ENCODE measurements at places on chromosomes 16 and 17.

- DNase-seq, result no peak
These were observed 109.2 kb downstream of the C16orf95 start for GRCh38 chr16:87207965-87208364.

- no peak for DNase-seq
These were observed 192.6 kb downstream of the MYO1D start for GRCh38 chr17:32684087-32684958.

DNA sequence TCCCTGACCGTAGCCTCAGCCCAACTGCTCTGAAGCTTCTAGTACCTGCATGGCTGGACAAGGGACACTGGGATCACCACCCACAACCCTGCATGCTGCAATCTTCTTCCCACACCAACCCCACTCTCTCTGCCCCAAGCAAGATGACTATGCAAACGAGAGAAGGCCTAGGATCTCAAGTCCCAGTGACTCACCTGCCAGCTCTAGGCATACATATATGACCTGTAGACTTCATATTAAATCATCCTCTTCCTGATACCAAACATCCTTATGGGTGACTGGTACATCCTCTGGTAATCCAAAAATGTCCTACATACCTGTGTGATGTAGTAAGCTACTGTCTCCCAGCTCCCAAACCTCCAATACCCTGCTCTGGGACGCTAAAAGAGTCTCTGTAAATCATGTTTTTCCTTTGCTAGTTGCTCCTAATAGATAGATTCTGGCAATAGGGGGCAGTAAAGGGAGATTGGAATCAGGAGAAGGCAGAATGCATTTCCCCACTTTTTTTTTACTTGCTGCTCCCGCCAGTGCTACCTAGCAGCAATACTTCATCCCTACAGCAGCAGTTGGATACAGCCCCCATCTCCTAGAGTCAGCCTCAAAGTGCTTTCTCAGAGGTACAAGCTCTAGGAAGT is 43.4 kb upstream of the SOX9 start:
- no peak for DNase-seq

DNA sequence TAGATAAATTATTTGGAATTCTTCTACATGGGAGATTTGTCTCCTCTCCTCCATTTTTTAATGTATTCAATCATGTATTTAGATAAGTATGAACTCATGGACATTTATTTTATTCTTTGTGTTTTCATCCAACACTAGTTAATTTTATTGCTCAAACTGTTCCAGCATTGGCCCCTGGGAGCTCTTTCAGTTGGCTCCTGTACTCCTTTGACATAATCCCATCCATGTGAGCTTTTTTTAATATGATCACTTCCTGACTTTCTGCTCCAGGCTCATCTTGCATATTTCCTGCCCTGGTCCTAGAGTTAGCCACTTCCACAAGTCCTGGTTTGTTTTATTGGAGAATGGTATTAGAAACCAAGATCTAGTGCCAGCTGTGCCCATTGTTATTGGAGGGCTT is 419.0 kb upstream of the CDH11 start:
- no peak for DNase-seq

DNA sequence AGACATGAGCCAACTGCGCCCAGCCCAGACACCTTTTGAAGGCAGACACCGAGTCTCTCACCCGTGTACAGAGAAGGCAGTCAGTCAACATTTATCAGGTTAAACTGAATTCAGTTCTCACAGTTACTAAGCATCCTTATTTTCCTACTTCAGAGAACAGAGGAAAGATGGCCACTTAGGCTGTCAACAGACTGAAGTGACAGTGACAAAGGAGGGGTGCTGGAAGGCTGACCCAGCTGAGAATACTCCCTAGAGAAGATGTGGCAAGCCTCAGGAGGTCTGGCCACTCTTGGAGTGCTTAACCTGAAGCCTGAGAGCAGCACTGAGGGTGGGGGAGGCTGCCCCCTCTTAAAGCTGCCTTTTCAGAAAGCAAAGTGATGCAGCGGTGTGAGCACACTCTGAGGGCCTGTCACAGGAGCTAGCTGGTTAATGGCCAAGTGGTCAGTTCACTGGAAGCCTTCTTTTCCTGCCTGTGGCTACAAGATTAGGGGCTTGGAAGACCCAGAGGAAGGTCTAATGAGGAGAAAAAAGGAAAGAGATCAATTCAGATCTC is 51.0 kb upstream of the SREBF1 start:
- no peak for DNase-seq

Measured in neuronal stem cell (in vitro differentiated cells).